Left lung (tissue), 14 donors: ENCODE measurements at places on chromosomes 12 and 14. TPM values are rescaled to one million over a fixed set of nuclear protein-coding genes. Genes with fewer than 3 reads are reported as not detected.

GRCh38 chr12:89856431-89856830 lies 147.8 kb upstream of the ATP2B1 start:
- H3K36me3 ChIP-seq, result no peaks in the 10 kb centered on the region
- H3K4me1 ChIP-seq, result no peaks in the 10 kb centered on the region
- no peak for DNase-seq
- H3K4me3 ChIP-seq, result no peak overlapping the region
- no peaks in the 10 kb centered on the region for H3K27me3 ChIP-seq

DNA sequence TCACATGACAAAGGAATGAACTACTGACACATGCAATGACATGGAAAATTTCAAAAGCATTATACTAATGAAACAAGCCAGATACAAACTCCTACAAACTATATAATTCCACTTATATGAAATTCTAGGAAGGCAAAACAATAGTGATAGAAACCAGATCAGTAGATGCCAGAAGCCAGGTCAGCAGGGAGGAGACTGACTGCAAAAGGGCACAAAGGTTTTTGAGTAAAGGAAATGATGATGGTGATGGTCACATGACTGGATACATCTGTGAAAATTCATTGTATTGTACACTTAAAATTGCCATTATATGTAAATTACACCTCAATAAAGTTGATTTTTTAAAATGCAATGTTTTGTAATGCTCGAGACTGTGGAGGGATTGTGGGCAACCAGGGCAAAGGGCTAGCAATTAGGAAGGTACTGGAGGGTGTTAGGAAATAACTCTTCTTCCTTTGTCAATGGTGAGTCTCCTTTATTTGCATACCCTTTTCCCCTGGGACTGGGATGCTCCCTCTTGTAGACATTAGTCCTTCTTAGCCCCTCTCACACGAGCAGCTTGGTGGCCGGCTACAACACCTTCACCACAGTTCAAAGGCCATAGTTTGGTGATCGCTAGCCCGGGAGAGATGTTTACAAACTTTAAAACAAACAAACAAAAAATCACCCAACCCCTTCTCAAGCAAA lies 6.7 kb upstream of the PRPF40B start:
- H3K36me3 ChIP-seq, result no peaks in the 10 kb centered on the region
- no peak overlapping the region for H3K27ac ChIP-seq
- peaks cover 4% of the 10 kb centered on the region for H3K4me1 ChIP-seq

DNA sequence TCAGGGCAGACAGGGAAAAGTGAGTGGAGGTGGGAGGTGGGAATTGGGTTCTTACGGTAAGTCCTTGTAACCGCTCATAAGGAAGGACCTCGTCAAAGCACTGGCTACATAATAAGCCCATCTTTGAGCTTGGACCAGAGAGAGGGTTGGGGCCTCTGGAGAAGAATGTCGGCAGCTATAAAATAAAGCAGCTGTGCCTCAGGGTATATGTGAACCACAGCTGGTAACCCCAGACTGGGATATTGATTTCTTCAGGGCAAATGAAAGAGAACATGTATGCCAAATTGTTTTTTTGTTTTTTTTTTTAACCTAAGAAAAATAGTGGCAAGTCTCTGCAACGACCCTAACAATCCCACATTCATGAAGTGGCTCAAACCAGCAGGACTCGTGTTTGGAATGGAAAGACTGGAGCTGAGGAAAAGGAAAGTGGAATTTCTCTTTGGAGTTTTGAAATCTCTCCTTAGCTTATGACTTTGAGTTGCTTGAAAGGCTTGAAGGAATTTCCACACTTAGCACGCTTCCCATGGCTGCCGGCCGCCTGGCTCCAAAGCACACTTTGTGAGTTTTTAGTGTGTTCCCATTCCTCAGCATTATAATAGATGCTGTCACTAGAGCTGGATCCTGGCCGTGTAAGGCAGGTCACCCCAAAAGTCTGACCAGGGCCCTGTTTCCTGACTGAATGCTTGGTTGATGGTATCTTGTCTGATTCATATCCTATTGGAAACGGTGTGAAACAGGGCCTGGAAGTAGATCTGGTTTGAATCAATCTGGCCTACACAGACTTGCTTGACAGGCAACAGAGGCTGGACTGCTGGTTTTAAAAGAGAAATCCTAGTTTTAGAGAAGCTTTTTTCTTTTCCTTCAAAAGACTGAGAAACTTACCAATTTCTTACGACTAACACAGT lies 244.7 kb downstream of the MSRB3 start:
- H3K27me3 ChIP-seq, result no peaks in the 10 kb centered on the region
- DNase-seq, result no peak
- no peaks in the 10 kb centered on the region for H3K4me1 ChIP-seq
- H3K4me3 ChIP-seq, result no peak overlapping the region
- no peaks in the 10 kb centered on the region for H3K36me3 ChIP-seq

CCDC196 gene
- total RNA-seq, result not detected

NGB gene
- not detected for total RNA-seq

CNTN1 gene
- 2.7 TPM for total RNA-seq
